ENCODE measurements at places on chromosomes 5 and 9.
A peak's percentile ranks its signal among the peaks of the same experiment; 100 is the strongest.

- peak; percentile 47 for DNase-seq
Measured at GRCh38 chr5:90557871-90558270, 726 bp upstream of the ADGRV1 start.

GRCh38 chr5:15183520-15183919, 311.9 kb upstream of the ANKH start:
- peak; percentile 66 for DNase-seq

DNA sequence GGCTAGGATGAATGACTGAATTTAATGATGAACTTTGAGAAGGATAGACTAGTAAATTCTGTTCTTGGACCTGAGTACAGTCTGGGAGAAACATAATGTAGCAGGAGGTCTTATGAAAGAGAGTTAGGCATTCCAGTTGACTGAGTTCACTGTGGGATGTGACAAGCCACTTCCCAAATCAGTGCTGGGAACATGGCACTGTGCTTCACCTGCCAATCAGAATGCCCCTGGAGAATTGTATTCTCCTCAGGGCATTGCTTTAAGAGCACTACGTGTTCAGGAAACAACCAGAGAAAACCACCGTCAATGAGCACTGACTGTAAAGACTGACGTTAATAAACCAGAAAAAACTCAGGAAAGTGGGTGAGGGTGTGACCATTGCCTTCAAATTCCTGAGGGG, 1.2 kb downstream of the CCDC107 start:
- DNase-seq, result no peak

- DNase-seq, result no peak
Measured at GRCh38 chr9:9924376-9924775, 688.4 kb downstream of the PTPRD start.

DNA sequence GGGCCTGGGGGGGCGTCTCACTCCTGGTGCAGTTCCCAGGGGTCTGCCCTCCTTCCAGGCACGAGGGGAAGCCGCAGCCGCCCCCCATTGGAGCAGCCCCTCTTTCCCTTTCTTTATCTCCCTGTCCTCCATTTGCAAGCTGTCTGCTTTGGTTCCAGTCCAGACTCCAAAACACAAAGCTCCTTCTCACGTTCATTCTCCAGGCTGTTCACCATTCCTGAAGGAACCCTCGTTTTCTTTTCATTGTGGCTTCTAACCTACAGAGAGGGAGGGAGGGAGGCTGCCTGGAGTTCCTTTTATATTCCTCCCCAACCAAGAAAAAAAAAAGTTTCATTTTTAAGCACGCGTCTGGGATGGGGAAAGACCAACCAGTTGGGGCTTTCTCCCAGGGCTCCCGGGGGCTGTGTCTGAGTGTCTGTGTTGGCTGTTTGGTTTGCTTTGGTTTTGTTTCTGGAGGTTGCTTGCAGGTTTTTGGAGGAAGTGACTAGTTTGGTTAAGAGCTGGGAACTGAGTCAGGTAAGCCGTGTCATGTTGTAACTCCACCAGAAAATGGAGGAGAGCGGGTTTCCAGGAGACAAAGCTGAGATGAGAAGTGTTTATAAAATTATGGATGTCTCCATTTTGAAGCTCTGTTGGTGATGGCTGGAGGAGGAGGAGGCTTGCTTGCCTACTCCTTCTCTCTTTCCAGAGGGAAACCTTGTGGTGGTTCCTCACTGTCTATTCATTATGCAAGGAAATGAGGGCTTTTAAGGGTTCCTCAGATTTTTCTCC, 1.6 kb downstream of the ZNF462 start:
- DNase-seq, result peak; percentile 72

DNA sequence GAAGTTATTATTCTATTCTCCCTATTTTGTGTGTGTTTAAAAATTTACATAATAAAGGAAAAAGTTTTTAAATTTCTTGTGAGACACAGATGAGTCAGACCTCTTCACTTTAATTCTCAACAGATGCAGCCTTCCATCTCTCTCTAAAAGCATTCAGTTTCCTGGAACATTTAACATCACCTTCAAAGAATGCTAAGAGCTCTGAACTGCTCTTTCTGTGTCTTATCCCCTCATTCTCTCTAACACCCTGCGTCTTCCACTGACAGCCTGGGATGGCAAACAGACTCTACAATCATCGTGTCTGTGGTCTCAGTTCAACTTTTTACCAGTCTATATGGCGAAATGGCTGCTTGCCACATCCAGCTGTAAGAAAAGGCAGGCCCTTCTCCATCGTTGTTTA, 173.0 kb downstream of the HINT1 start:
- DNase-seq, result no peak

DNA sequence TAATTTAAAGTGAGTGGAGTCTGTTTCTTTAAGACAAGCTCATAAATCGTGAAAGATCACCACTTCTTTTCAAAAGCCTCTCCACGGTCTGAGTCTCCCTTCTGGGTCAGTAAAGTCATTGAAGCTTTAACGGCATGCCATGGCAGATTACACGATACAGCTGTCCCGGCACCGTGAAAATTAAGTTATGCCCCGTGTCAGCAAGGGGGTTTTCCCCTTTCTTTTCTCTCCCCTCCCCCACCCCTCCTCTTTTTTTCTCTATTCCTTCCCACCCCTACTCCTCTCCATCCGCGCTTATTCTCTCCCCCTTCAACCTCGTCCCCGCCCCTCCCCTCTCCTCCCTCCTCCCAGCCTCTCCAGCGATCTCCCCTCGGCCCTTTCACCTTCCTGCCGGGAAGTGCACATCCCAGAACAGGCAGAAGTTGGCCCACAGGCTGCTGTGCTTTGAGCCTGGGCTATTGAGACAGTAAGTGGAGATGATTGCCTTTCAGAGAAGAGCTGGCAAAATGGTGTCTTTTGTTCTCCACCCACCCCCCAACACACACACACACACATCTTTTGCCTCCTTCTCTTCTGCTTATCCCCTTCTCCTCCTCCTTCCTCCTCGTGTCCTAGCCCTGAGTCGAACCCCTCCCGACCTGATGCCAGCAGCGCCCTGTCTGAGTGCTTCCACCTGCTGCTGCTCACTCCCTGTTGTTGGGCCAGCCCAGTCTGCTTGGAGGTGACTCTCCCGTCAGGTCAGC, 44.1 kb downstream of the GAS1 start:
- no peak for DNase-seq

GRCh38 chr5:103389846-103390245, 131.3 kb downstream of the MACIR start:
- no peak for DNase-seq

DNA sequence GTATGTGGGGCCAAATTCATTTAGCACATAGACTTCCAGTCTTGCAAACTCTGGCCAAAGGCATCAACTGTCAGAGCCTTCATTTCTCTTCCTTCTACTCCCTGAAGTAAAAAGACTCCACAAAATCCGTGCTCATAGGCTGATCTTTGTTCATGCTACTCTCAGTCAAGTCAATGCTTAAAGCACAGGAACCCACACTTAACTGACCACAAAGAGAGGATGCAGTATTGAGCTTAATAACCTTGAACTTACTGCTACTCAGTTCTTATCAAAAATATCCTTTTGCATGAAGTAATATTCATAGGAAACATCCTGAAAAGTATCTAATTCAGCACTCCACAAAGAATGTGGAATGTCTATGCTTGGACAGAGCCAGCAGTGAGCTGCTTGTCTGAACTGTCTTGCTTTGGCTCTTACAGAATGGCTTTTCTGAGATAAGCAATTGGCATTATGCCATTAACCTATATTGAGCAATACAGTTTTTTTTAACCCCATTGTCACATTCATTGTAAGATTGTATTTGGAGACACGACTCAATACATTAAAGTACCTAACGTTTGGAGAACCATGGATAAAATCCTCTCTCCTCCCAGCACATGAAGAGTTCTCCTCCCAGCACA, 21.7 kb downstream of the LPAR1 start:
- no peak for DNase-seq

GRCh38 chr5:165914456-165914855, 2377.0 kb upstream of the WWC1 start:
- no peak for DNase-seq

- DNase-seq, result no peak
Measured at GRCh38 chr5:74016373-74016772, 390.4 kb downstream of the ARHGEF28 start.

DNA sequence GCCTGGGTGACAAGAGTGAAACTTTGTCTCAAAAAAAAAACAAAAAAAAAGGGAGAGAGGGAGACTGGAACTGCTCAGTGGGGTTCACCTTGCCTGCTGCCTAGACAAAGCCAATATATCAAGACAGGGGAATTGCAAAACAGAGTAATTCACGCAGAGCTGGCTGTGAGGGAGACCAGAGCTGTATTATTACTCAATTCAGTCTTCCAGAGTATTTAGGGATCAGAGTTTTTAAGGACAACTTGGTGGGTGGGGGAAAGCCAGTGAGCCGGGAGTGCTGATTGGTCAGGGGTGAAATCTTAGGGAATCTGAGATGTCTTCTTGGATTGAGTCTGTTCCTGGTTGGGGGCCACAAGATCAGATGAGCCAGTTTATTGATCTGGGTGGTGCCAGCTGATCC, 25.6 kb upstream of the SPIN1 start:
- DNase-seq, result no peak

- DNase-seq, result peak; percentile 78
Measured at GRCh38 chr9:128607642-128608350, 48.9 kb downstream of the DYNC2I2 start.

- DNase-seq, result peak; percentile 6
Measured at GRCh38 chr5:74070766-74071165, 444.8 kb downstream of the ARHGEF28 start.

GRCh38 chr5:125042261-125042890, 295.9 kb upstream of the ZNF608 start:
- DNase-seq, result no peak

- DNase-seq, result peak; percentile 86
Measured at GRCh38 chr9:93244101-93244500, 60.2 kb downstream of the WNK2 start.

- no peak for DNase-seq
Measured at GRCh38 chr9:80059979-80060378, 488.2 kb downstream of the TLE4 start.

- DNase-seq, result no peak
Measured at GRCh38 chr9:68780720-68781119, 75.7 kb downstream of the PIP5K1B start.

DNA sequence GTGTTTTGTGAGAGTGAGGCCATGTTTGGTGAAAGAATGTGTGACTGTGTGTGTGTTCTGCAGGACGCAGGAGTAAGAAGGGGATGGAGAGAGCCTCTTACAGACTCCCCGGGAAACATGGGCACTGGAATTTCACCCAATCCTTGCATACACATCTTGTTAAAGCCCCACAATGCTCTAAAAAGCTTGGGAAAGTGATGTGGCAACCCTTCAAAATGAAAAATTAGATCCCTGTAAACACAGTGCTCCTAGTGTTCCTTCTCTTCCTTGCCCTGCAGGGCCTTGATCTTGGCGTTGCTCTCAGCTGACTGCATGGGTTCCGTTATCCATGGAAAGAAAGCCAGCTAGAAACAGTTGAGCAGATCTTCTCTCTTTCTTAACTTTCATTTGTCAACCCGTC, 701.7 kb downstream of the SEMA5A start:
- DNase-seq, result no peak

DNA sequence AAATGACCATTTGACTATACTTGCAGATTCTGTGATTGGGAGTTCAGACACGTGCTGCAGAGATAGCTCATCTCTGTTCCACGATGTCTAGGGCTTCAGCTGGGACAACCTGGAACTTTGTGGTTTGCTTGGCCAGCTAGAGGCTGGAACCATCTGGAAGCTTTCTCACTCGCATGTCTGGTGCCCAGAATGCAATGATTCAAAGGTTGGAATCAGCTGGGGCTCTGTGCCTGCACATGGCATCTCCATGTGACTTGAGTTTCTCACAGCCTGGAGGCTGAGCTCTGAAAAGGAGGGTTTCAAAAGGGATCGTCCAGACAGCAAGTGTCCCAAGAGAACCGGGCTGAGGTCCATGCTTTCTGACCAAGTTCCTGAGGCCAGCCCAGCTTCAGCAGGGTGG, 465.2 kb downstream of the GADD45G start:
- DNase-seq, result no peak

DNA sequence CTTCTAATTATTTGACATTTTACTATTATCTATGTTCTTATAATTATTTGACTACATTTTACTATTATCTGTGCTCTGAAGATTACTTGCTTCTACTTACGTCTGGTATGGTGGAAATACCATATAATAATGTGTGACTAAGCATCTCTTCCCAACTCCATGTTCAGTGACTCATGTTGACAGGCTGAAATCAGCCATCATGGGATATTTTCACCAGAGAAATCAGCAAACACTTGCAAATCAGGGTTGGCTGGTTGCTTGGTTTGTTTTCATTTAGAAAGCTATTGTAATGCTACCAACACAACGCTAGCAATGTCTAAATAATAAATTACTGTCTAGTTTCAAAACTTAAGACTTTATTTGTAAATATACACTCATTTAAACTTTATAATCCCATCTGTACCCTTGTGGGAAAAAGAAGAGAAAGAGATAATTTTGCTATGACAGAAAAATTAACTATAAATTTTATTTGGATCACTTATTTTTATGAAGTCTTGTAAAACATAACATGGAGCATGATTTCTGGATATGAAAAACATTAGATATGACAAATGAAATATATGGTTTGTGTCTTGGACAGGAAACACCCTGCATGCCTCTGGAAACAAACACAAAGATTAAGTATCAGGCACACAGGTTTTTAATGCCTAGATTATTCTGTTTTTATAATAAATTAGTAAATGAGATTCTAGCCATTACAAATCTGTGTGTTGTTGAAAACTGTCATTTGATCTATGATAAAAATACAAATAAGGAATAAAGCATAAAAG, 337.6 kb downstream of the BNC2 start:
- no peak for DNase-seq

DNA sequence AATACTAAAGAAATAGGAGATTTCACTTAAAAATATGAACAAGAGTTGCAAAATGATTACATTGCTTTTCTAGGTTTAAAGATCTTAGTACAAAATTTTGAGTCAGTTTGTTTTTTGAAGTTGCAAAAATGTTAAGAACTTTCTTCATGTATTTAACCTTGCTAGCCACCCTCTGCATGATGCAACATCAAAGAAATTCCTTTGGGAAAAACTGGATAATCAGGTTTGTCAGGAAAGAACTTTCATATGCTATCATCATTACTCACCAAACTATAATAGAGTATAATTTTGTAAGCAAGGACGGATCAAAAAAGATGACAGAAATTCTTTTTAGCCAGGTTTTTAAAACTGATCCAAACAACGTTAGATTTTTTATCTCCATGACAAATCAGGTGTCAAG, 116.9 kb upstream of the MRPS30 start:
- no peak for DNase-seq

DNA sequence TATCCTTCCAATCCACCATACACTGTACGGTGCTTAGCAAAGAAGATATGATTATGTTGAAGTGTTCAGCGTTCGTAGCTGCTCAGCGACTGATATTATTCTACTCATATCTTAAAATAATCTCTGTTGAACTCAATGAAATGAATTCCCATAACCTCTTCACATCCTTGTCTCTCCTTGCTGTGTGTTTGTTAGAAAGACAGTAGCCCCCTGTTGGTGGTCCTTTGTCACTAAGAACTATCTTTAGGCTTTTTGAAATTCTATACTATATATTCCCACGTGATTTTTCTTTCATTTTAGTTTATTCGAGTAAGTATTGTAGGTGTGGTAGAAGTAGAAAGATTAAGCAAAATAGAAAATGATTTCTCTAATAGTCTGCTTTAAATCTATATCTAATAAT, 762.8 kb upstream of the WWC1 start:
- no peak for DNase-seq

- DNase-seq, result no peak
Measured at GRCh38 chr5:119742311-119742710, 113.0 kb downstream of the FAM170A start.

Measured in NCI-H524 (cell line).